ENCODE measurements at places on chromosomes 11 and 22.
A peak's percentile ranks its signal among the peaks of the same experiment; 100 is the strongest.

DNA sequence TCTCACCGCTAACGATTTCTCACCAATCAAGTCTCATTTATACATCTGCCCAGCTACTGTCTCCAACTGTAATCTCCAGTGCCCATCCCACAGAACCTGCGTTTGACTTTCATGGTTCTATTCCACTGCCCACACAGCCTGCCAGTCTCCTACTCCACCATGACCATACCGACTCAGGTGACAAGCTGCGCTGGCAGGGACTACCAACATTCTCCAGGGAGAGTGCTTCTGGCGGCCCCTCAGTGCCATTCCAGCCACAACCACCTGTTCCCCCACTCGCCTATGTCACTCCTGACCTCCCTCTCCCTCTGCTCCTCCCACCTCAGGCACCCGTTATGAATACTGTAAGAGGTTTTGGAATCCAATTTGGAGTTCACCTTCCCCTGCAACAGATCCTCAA, 108.5 kb upstream of the BID start:
- no peak for DNase-seq

DNA sequence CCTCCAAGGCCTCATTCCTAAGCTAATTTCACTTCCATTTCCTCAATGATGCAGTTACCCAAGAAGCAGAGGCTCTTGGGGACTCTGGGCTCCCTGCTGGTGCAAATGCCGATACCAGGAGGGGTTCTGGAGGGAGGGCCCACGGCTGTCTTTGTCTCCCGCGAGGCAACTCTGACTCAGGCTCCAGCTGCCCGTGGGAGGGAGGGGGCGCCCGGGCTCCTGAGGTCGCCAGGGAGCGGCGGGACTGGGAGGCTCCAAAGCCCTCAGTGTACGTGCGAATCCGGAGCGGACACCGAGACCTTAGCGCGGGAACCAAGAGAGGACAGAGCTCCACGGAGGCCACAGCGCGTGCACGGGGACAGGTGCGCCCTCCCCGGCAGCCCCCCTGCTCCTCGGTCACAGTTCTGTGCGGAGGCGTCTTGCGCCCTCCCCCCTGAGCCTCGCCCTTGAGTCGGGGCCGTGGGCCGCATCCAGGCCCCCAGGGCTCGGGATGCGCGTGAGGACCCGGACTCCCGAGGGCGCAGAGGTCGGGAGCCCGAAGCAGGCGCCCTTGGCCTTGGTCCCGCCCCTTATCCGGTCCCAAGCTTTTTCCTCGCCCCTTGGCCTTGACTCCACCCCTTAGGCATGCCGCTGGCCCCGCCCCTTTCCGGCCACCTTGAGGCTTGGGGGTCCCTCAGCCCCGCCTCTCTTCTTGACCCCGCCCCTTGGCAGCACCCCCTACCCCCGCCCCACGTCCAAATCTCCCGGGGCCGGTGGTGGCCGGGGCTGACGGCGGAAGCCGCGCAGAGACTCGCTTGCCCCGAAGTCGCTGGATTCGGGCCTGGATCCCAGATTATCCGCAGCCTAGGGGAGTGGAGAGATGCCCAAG, 4.7 kb upstream of the SHISA8 start:
- no peak for DNase-seq

DNA sequence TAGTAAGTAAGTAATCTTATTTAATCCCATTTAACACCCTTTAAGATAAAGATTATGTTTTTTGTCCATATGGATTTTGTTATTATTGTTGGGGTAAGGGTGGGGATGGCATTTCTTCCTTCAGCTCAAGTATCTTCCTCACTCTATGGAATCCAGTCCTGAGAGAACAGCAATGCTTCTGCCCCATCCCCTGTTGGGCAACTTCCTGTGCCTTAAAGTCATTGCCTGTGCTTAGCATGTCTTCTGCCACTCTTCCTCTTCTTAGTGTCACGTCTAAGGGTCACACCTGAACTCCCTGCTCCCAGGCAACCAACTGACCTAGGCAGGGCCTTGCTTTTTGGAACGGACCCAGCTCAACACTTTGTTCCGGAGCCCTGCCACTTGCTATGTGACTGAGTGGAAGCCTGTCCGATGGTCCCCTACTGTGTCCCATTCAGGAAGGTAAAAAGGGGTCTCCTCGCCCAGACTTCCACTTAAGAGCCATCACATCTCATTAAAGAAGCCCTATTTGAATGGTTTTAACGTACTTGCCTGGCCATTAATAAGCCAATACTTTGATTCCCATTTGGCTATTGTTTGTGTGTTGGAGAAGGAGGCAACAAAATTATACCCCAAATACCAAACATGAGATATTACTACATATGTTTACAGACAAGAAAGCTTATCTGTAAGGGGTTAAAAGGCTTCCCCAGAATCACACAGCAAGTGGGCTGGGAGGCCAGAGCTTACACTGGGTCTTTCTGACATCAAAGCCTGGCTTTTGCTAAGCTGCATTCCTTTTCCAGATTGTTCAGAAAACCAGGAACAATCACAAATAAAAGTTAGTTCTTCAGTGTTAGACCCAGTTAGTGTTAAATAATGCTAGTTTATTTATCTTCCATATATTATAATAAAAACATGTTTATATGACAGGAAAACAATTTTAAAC, 59.2 kb downstream of the RAB38 start:
- no peak for DNase-seq

DNA sequence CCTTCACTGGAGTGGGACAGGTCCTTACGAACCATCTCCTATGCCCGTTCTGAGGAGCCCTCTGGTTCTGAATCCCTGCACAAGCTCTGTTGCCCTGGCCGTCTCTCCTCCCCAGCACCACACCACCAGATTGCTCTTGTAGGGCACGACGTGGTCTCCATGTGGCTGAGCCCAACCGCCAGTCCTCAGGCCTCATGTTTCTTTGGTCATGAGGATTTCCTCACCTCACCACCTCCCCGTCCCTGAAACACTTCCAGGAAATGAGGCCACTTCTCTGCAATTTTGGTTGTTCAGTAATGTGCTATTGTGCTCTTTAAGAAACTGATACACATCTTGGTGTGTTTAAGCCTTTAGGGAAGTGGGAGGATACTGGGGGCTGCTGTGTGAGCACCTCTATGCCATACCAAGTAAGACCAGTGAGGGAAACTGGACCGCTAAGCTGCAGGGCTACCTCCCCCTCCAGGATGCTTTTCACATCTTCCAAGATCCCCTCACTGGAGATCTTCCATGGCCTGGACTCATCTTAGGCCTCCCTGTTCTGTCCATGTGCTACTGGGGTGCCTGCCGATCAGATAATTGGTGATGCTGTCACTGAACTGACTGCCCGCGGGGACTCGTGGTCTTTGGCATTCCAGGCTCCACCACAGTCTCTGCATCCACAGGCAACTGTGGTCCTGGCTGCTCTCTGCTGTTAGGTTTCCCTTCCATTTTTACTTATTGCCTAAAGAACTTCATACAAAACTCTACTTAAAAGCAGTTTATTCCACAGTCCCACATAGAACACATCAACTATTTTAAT, 21.9 kb downstream of the DRICH1 start:
- DNase-seq: no peak

- no peak for DNase-seq
Measured at GRCh38 chr11:57312511-57313021, 12.2 kb downstream of the TNKS1BP1 start.

DNA sequence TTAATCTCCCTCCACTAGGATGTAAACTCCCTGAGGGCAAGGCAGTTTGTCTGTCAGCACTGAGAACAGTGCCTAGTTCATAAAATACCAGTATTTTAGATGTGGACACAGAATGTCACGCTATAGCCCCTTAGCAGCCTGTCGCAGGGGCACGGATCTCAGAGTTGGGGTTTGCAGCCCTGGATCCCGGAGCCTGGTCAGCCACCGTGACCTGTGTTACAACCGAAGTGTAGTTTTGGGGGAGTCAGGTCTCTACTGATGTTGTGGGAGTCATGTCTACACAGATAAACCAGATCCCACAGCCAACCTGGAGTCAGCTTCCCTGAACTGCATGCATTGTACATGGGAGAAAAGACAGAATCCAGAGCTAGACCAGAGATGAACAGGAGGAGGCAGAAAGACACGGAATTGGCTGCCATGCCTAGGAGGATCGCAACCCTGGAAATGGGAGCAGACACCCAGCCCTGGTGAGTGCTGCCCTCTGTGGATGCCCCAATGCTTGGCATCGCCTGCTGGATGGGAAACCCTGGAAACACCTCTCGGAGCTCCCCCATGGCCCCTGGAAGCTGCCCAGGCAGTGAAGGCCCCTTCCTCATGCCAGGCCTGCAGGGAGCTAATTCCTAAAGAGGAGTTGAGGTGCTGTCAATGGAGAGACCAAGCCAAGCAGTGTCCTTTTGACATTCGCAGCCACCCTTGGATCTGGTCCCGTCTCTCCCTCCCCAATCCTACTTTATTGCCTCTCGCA, 851.3 kb downstream of the TBC1D22A start:
- DNase-seq: no peak

DNA sequence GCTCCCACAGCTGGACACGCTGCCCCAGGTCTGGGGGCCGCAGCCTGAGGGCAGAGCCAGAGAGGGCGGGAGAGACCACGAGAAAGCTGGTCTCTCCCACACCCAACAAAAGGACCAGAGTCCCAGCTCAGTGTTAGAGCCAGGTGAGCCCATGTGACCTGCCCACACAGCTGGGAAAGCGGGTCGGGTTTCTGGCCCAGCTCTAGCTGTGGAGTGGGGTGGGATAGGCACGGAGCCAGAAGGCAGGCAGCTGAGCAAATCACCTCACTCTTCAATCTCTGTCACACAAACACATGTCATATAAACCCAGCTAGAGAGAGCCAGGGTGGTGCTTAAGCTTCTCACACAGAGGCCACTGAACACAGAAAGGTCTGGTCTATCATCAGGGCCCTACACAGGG, 7.8 kb upstream of the EIF3D start:
- no peak for DNase-seq

DNA sequence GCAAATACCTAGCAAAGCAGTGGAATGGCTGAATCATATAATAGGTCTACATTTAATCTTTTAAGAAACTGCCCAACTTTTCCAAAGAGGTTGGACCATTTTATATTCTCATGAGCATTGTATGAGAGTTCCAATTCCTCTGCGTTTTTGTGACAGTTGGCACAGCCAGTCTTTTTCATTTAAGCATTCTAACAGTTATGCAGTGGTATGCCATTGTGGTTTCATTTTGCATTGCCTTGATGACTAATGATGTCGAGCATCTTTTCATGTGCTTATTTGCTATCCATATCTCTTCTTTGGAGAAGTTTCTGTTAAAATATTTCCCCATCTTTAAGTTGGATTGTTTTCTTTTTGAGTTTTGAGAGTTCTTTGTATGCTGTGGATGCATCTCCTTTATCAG, 38.7 kb downstream of the EIF3F start:
- no peak for DNase-seq

GRCh38 chr11:22244986-22245592, 52.2 kb downstream of the ANO5 start:
- DNase-seq: no peak

- DNase-seq: no peak
Measured at GRCh38 chr11:118099838-118100556, 13.2 kb upstream of the SMIM35 start.

DNA sequence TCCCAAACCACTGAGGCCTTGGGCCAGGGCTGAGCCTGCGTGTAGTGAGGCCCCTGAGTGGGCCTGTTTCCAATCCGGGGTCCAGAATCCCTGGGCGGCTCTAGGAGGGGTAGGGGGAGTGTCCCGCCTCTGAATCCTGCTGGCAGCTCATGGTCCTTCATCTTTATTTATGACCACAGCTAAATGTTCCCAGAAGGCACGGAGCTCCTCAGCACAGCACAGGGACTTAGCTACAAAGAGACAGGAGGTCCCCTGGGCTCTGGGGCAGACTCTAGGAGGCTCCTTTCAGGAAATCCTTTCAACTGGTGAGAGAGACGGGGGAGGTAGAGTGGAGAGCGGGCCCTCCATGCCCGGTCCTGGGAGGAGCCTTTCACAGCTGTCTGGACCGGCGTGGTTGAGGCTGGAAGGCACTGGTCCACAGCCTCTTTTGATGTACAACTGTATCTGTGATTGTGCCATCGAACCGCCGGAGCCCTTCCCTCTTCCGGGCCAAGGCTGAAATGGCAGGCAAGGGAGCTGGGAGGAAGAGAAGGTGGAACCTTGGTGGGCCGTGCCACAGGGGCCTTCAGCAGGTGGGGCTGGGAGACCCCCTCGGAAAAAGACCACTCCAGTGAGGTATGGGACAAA, 46.8 kb downstream of the SCUBE1 start:
- DNase-seq: no peak

- DNase-seq: no peak
Measured at GRCh38 chr11:8973121-8973520, 8.9 kb upstream of the TMEM9B start.

DNA sequence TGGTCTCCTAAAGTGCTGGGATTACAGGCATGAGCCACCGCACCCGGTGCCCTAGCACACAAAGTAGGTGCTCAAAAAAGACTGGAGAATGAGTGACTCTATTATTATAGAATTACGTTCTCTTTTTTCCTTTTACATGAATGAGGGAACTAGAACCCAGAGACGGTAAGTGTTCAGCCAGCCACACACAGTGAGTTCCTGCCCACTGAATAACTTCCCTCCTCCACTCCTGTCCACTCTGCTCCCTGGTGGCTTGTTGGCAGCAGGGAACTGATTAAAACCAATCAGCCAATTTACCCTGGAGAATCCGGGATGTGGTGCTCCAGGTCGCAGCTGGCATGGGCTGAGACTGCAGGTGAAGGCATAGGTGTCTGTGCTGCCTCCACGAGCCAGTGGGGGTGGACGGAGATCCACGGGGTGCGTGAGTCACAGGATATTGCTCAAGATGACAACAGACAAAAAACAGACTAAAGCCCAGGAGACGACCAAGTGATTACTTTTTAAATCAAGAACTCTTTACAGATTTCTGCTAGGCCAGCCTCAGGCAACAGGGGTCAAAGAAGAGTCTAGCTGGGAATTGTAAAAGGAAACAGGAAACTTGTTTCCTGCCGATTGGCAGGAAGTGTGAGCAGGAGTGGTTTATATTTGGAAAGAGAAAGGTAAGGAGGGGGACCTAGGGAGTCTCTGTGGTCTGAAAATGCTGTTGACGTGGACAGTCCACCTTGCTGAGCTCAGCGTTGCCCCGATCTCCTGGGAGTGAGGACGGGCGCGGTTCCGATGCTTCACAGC, 95.2 kb upstream of the TP53I11 start:
- peak; percentile 65 for DNase-seq

DNA sequence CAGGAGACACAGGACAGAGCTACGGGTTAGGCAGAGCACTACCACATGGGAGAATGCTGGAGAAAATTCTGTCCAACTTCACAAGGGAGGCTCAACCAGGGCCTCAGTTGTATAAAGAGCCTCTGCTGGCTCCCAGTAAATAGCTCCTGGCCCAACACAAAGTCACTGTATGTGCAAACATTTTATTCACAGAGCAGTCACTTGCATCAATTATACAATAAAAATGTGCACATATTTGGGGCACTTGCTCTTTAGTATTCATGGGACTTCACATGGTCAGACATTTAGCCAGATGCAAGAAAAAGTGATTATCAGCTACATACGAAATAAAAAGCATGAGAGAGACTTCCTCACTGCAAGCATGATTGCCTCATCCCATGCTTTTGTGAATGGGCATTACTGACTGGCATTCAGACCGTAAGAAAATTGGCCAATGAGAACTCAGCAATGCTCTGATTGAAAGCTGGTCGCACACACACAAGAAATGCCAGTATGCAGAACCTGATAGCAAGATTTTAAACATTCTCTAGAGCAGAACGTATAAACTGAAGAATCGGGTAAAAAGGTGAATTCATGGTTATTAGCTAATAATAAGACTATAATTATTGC, 39.4 kb downstream of the BLID start:
- no peak for DNase-seq

- no peak for DNase-seq
Measured at GRCh38 chr11:107702723-107703122, 9.1 kb downstream of the SLN start.

GRCh38 chr11:118694771-118695170, 15.3 kb upstream of the TREH start:
- DNase-seq: no peak
